ENCODE measurements at places on chromosomes 16 and 17.
A peak's percentile ranks its signal among the peaks of the same experiment; 100 is the strongest.

- DNase-seq: no peak
These were observed 20.9 kb upstream of the SYT17 start for GRCh38 chr16:19147126-19147525.

- DNase-seq: no peak
These were observed 26.3 kb downstream of the MARF1 start for GRCh38 chr16:15616475-15617165.

DNA sequence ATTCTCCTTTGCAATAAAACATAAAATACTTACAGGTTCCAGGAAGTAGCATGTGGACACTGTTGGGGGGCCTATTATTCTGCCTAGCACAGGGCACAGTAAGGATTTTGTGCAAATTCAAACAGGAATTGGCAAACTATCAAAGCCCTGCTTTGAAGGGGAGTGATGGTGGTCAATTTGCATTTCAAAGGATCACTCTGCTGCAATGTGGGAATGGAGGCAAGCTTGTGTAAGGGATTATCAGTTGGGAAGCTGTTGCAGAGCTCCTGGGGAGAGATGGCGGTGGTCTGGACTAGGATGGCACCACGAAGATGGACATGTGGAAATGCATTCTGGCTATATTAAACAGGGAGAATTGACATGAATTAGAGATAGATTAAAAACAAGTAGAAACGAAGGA is 990.7 kb upstream of the RBFOX1 start:
- DNase-seq: no peak

DNA sequence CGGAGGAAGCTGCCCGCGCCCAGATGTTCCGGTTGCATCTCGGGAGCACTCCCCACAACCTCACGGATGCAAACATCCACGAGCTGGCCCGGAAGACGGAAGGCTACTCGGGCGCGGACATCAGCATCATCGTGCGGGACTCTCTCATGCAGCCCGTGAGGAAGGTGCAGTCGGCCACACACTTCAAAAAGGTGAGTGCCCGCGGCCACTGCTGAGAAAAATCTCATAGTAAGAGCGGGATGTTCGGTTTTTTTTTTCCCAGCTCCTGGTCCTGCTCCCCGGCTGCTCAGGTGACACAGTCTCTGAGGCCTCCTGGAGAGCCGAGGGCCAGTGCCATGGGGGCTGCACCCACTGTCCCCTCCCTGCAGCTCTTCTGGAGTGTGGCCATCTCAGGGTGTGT is 9.3 kb downstream of the PDF start:
- DNase-seq: no peak

DNA sequence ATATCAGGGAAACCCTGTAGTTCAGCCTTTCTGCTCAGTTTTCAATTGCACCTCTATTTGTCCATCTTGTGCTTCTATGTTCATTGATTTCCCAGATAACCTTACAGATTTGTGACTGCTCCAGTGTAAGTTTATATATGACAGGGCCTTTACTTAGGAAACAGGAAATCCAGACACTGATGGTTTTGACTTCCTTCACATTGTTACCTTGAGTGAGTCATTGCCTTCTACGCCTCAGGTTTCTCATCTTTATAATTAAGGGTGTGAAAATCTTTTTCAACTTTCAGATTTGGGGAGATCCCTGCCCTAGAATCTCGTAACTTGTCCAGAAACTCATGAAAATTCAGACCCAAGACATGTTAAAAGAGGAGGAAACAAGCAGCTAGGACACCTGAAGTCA is 342.4 kb upstream of the TBX2 start:
- no peak for DNase-seq

DNA sequence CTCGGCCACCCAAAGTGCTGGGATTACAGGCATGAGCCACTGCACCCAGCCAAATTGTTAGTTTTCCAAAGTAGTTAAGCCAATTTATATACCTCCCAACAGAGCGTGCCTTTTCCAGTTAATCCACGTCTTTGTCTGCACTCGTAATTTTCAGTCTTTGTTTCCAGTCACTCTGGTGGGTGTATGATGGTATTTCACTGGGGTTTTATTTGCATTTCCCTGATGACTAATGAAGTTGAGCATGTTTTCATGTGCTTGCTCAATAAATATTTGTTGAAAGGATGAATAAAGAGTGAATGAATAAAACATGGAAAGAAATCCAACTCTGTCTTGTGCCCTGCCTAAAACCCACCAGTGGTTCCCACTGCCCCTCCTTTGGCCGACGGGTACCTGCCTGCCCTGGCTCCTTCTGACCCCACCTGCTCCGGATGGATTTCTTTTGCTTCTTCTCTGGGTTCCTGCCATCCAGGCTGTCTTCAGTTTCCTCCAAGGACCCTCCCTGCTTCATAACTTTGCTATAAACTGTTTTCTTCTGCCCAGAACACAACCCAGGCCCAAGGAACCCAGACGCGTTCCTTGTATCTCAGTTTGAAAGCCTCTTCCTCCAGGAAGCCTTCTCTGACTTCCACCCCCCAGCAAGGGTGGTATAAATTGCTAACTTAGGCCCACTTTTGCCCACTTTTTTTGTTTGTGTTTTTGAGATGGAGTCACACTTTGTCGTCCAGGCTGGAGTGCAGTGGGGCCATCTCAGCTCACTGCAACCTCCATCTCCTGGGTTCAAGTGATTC is 3.0 kb upstream of the ABCC1 start:
- DNase-seq: no peak

- no peak for DNase-seq
These were observed 2.9 kb downstream of the TMEM170A start for GRCh38 chr16:75461575-75461974.

DNA sequence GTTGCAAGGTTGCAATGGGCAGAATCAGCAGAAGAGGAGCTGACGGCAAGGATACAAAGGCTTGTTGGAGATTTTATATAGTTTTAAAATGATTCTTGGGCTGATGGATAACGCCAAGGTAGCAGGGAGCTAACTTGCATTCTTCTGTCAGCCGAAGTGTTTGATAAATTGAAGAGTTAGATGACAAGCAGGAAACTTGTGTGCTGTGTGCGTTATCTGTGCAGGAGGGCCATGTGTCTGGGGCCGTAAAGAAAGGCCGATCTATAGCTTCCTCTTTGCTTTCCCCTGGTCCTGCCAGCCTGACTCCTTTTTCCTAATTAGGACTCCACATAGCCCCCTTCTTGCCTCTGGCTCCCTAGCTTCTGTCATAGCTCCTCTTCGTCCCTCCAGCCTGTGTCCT is 6.7 kb upstream of the WWOX start:
- DNase-seq: no peak

GRCh38 chr17:73586921-73587602 is 57.2 kb downstream of the SDK2 start:
- no peak for DNase-seq

DNA sequence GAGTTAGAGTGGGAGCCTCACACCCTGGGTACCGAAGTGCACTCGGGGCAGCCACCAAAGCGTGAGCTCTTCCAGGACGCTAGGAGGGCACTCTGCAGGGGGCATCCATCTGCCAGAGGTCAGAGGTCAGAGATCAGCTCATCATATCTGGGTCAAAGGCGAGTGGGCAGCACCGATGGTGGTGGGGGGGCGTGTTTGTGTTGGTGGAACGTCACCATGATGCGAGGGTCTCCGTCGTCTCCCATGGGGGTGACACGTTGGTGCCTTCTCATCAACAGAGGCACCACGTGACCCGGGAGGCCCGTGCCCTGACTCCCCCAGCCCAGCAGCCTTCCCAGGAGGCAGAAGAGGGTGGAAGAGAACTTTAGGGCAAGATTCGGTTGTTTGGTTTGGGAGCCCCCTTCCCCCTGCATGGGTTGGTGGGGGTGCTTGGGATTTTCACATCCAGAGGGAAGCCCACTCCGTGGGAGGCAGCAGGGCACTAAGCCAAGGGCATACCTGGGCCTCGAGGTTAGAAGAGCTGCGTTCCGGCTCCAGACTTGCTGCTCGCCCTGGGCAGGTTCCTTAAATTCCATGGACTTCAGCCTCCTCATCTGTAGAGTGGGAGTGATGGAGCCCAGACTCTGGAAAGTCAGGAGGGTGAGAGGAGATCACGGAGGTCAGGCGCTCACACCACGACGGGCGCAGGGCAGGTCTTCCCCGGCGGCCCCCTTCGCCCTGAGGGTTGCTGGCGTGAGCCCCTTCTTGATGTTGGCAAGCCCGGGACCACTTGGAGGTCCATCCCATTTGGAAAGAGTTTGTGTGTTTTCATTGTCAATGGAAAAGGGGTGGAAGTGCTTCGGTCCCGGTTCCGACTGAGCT is 14.0 kb downstream of the CRISPLD2 start:
- no peak for DNase-seq

DNA sequence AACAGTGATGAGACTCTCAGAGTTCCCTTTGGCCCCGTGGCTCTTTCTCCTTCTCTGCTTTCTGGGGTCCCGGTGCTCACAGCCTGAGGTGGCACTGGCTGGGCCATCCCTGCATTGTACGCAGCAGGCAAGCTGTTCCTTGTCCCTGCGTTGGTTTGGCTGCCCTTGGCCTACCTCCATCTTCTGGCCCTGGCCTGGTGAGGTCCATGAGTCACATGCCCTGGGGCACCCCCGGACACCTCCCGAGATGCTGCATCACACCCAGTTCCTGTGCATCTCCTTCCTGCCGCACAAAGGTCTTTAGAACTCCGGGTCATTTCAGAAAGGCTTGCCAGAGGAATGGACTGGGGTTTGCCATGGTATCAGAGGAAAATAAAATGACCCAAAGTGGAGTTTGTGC is 9.5 kb downstream of the SULT1A2 start:
- no peak for DNase-seq

- no peak for DNase-seq
These were observed 66.7 kb downstream of the RPA1 start for GRCh38 chr17:1896243-1897104.

- no peak for DNase-seq
These were observed 36.8 kb downstream of the NLRC5 start for GRCh38 chr16:57025941-57026777.

DNA sequence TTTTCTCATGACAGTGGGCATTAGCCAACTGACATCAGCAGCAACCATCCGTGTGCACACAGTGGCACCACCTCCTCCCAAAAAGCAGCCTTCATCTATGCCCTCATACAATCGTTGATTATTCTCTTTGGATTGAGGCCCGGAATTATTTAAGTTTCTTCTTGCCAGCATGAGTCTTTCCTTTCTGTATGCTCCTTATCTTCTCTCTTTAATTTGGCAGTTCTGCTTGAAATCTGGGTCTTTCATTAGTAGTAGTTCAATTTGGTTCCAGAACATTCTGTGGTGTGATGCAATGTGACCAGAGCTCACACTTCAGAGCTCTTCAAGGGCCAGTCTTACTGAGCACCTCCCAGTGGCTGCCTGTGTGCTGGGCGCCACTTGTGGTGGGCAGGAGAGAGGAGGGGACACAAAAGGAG is 52.2 kb upstream of the STH start:
- DNase-seq: peak; percentile 19

DNA sequence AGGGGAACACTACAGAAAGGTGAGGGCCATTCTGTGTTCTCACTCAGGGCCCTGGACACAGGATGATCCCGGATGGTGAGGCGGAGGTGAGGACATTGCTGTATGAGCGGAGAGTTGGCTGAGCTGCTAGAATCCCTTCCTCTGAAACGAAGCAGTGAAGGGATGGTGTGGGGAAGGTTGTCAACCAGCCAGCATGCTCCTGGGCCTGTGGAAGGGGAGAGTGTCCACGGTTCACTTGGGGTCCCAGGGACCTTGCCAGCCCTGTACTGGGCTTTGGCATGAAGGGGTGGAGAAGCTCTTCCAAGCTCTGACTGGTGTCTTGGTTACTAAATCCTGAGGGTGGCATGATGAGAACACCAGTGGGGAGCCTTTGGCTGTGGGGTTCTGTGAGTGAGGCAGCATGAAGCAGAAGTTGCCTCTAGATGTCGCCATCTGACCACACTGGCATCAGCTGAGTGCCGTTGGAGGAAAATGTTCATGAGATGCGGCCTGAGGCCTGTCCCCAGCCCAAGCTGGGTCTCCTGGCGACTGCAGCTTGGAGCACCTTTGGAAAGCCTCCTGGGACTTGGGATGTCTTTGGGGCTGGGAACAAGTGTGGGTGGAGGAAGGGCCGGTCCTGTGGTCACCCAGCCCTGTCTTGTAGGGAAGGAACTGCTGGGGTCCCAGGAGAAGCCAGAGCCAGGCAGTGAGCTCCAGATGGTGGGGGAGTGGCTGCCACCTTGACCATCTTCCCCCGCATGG is 14.8 kb downstream of the PDP2 start:
- DNase-seq: no peak

DNA sequence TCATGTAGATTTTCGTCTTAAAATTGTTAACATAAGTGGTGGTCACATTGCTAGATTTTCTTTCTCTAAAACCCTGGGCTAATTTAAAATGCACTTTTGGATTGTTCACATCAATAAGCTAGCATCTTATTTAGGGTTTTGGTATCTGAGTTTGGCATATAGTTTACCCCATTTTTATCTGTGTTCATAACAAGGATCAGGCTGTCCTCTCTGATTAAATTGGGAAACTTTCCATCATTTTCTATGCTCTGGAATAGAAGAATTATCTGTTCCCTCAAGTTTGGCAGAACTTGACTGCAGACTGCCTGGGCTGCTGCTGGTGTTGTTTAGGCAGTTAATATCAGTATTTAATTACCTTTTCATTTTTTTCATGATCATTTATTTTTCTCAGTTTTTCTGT is 1.8 kb downstream of the SPECC1 start:
- no peak for DNase-seq

- no peak for DNase-seq
These were observed 48.6 kb upstream of the PVALEF start for GRCh38 chr17:81116704-81117103.

DNA sequence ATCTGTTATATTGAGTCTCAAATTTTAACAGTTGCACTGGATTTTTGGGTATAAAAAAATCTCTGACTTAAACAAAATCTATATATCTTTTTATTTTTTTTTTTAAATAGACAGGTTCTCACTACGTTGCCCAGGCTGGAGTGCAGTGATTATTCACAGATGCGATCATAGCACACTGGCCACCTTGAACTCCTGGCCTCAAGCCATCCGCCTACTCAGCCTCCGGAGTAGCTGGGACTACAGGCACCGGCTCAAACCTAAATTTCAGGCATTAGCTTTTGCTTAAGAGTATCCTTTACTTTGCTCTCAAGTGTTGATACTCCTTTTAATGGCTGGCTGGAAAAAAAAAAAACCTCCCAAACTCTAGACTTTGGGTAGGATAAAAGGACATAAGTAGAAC is 61.6 kb downstream of the RPGRIP1L start:
- DNase-seq: no peak

DNA sequence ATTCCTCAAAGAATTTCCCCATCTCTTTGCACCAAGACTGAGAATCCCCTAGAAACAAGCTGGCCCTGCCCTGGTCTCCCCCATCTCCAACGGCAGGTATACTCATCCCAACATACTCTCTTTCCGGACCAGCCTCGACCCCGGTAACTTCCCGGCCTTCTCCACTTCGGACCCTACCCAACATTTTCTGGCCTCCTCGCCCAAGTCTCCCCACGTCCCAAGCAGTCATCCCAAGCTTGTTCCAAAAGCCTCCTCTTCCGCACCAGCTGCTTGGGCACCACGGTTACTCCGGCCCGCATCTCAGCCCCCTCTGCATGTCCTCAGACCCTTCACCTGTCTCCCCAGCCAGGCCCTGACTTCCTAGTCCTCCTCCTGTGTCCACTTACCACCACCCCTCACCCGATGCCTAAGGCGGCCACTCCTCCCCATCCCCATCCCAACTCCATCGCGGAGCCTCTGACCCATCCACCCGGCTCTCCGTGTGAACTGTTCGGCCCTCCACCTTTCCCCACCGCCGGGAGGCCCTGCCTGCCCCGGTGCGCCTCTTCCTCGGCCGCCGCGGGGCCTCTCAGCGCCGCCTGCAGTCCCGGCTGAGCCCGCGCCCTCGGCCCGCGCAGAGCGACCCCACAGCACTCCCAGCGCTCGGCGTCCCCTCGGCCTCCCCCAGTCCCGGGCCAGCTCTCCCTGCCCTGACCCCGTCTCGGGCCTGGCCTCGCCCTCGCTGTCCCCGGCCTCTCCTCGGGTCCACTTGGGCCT is 994 bp downstream of the PITPNA start:
- DNase-seq: no peak
